ENCODE measurements at places on chromosomes 5 and 9.

- no peak for DNase-seq
These were observed 160.0 kb downstream of the TMEM161B start for GRCh38 chr5:88108490-88109279.

- DNase-seq: no peak
These were observed 458.8 kb downstream of the ICE1 start for GRCh38 chr5:5881294-5881693.

DNA sequence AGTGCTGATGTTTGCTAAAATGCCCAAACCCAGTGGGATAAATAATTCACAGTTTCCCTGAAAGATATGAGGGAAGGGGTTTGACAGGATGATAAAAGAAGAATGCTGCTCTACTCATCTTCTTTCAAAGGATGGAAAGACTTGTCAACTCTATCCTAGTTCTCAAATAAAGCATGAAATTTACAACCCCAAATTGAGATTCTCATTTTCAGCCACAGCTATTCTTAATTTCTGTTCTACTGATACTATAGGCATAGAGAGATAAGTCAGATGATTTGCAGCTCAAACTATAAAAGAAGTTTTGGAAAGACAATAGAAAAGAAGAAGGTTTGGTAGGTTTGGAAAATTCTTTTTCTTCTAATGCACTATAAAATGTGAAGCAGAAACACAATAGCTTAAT lies 542.6 kb downstream of the CSNK1G3 start:
- no peak for DNase-seq

- no peak for DNase-seq
These were observed 189.2 kb downstream of the HINT1 start for GRCh38 chr5:130975847-130976246.

GRCh38 chr9:136011376-136011702 lies 50.2 kb upstream of the UBAC1 start:
- DNase-seq: no peak

- no peak for DNase-seq
These were observed 1.4 kb upstream of the SPAAR start for GRCh38 chr9:35907711-35908503.

DNA sequence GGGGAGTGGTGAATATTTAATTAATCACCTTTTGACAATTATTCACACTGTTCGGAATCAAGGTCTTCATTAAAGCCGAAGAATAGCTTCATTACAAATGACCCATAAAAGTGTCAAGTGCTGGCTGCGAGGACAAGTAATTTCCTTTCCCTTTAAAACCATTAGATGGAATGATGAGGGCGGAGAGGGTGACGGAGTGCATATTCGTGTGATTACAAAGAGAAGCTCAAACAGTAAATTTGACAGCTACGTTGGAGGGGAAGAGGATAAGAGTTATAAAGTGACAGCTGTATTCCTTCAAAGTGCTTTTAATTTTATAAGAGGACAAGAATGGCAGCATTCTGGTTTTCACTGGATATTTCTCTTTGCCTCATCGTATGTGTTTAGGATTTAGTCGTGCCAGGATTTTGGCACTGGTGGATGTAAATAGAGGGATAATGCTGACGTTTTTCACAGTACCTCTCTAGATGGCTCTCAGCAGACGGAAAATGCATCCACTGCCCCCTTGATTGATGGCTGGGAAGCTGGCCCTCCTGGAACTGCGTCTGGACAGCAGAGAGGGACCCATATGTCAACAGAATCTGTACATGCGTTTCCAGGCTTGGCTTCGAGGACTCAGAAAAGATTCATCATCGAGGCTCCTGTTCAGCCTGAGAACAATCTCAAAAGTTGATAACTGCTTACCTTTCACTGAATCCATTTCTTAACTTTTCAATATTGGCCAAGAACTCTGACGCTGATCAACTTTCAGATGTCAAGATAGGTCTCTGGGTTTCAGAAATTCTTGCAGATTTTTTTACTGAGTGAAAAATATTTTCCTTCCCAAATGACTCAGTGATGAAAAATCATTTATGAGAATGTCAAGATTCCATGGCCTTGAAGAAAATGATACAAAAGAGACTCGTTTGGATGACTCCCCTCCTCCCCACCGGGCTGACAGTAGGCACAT lies 50.4 kb upstream of the IRX2 start:
- no peak for DNase-seq

GRCh38 chr9:128355451-128355850 lies 15.1 kb downstream of the SLC27A4 start:
- DNase-seq: no peak

- DNase-seq: no peak
These were observed 200.9 kb downstream of the SLIT3 start for GRCh38 chr5:169099801-169100734.

DNA sequence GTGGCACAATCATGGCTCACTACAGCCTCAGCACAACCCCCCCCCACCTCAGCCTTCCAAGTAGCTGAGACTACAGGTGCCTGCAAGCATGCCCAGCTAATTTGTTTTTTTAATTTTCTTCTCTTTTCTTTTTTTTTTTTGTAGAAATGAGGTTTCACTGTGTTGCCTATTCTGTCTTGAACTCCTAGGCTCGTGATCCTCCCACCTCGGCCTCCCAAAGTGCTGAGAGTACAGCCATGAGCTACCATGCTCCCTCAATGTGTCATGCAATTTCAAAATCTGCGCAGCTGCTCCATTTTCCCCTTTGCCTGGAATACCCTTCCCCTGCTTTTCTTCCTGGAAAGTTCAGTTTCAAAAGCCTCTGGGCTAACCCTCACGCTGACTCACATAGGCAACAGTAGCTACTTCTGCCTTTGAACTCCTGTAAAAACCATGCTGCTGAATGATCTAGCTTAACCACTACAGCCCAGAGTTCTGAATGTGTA lies 71.0 kb upstream of the IL7R start:
- DNase-seq: no peak

DNA sequence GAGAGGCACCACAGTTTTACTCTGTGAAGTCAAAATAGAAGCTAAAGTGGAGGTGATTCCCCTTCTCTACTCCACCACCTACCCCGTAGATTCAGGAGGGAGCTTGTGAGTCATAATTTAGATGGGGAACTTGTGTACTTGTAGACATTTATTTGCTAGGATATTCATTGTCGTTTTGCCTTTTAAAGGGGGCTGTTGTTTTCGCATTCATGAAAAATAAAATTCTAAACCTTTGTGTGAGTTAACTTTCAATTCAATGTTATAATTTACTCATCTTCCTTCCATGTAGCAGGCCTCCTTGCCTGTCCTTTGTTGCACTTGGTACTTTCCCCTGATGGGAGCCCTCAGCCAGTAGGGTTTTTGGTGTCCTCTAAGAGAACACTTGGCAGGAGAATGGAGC lies 22.0 kb downstream of the SECISBP2 start:
- DNase-seq: no peak

DNA sequence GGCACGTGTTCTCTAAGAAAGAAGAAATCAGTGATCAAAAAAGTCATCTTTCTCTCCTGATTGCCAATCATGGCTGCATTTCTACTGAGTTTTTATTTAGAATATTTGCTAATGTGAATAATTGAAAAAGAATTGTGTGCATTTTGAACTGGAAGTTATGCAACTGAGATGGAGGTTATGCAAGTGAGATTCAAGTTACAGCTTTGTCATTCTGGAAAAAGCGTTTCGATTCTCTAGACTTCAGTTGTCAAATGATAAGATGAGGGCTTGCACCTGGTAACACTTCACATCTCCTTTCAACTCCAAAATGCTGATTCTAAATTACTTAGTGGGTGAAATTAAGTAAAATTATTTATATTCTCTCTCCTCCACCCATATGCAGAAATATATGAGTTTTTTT lies 36.4 kb downstream of the C6 start:
- no peak for DNase-seq

DNA sequence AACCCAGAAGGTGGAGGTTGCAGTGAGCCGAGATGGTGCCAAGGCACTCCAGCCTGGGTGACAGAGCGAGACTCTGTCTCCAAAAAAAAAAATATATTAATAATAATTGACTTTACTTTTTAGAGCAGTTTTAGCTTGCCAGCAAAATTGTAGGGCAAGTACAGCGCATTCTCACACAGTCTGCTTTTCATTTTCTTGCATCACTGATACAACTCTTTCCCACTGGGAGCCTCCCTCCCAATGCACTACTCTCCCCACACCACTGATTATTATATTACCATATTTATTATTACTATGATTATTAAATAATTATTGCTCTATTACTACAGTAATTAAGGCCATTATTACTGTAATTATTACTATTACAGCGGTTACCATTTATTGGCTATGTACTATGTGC lies 212.8 kb downstream of the GNA14 start:
- DNase-seq: no peak

- DNase-seq: no peak
These were observed 105.6 kb downstream of the PLCXD3 start for GRCh38 chr5:41404757-41405156.

DNA sequence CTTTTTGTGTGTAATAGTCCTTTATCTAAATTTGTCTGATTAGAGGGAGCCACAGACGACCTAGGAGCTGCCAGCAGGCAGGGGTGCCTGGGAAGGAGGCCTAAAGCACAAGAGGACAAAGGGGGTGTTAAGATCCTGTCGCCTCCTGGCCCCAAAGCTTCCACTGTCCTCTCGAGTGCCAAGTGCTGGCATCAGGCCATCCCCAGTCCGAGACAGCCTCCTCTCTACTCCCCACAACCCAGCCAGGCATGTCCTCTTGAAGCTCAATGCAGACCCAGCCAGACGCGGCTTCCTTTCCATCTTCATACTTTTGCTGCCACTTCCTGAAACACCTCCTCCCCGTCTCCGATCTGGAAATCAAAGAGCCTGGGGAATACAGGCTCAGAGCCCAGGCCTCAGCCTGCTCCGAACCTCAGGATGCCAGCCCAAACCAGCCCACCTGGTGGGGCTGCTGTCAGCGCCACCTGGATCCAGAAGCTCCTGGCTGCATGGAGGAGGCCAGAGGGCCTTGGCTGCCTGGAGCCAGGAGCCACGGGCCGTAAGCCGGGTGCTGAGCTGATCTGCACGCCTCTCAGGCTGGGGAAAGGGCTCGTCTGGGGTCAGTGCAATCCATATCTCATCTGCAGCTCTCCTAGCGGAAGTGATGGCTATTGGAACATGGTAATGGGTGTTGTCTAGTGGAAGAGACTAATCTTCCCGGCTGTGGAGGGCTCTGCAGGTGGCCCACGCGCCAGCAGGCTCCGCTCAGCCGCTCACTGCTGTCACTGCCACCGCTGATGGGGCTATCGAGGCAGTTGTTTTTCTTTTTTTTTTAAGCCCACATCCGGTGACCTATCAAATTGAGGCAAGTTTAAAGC lies 60.2 kb upstream of the FUBP3 start:
- no peak for DNase-seq

DNA sequence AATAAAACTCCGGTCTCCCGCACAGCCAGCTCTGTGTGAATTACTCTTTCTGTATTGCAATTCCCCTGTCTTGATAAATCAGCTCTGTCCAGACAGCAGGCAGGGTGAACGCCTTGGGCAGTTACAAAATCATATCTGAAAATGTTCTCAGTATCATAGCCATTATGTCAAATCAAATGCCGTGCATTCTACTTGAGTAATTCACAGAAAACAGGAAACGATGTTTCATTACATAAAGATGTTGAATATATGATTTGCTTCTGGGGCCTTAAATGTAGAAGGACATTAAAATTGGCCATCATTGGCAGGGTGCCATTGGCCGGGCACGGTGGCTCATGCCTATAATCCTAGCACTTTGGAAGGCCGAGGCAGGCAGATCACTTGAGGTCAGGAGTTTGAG lies 8.5 kb downstream of the POLR3G start:
- no peak for DNase-seq

- no peak for DNase-seq
These were observed at the start of gene SHROOM1 for GRCh38 chr5:132830436-132831094. TSS of gene SHROOM1 (minus strand) at chr5:132830647. CDS start at chr5:132826140, 4,507 bp downstream.

- no peak for DNase-seq
These were observed 25.3 kb upstream of the ANXA2R start for GRCh38 chr5:43065387-43065947.

DNA sequence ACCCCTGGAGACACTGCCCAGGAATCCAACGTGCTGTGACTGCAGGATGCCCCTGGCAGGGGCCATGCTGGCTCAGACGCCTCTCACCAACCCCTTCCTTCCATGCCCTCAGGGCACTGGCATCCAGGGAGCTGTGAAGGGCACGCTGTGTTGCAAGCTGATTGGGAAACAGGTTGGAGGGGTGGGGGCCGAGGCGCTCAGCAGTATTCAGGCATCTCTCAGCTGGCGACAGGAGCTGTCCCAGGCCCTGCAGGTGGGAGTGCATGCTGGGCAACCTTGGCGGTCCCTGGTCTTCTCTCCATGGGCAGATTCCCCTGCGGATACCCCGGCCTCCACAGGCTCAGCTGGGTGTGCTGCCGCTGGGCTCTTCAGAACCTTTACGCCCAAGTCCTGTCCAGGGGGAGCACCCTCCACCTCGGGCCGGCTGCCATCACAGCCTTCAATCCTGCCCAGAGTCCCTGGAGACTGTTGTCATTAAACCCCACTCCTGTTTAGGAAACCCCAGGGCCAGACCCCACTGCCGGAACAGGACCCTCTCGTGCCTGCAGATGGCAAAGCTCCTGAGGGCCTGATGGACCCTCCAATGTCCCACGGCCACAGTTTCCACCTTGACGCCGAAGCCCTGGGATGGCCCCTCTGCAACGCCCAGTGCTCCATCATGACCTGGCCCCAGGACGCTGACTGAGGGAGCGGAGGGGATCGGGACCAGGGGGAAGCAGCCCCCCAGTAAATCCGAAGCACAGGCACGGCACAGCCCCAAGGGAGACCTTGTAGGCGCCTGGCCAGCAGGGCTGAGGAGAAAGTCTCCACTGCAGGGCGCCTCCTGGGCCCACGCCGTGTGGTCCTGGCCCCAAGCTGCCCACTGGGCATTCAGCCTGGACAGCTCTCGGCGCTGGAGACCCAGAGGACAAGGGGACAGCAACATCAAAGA lies 9.3 kb downstream of the TPPP start:
- DNase-seq: no peak

DNA sequence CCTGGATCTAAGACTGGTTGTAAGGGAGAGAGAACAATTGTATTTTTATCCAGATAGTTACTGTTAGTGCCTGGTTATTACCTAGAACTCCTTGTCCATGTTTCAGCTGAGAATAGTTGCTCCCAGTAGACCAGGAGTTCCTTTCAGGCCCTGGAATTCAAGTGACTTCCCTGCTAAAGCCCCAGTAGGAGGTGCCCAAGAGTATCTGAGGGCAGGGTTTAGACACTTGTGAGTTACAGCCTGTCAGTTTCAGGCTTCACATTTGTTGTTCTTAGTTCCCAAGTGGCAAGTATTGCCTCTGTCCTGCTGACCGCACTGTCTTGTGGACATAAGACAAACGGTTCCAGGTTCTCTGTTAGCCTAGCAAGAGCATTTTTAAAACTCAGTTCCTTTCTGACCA lies 743.9 kb upstream of the SEMA6A start:
- no peak for DNase-seq

Measured in esophagus squamous epithelium (tissue), 5 donors.